ENCODE measurements at places on chromosomes 4 and X. TPM values are rescaled to one million over a fixed set of nuclear protein-coding genes. Genes with fewer than 3 reads are reported as not detected.

RS1 gene
- total RNA-seq: 5.2 TPM

GRCh38 chrX:9906919-9907318 is 60.2 kb upstream of the CLDN34 start:
- DNase-seq: no peak

DNA sequence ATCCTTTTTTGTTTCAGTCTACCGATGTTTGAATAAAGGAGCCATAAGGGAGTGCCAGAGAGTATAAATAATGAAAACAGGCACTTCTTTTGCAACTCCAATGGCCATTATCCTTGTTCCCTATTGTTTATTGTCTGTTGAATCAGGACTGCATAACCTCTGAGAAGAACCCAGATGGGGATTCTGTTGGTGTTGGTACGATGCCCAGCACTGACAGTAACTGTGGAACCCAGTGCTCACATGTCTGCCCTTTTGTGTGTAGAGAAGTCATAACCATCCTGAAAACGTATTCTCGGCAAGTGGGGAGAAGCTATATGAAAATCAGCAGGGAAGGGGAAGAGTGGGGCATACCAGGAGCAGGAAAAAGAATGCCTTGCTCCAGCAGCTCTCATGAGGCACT is 195.1 kb upstream of the EDNRA start:
- DNase-seq: no peak

CFP gene
- 10.5 TPM for total RNA-seq

DNA sequence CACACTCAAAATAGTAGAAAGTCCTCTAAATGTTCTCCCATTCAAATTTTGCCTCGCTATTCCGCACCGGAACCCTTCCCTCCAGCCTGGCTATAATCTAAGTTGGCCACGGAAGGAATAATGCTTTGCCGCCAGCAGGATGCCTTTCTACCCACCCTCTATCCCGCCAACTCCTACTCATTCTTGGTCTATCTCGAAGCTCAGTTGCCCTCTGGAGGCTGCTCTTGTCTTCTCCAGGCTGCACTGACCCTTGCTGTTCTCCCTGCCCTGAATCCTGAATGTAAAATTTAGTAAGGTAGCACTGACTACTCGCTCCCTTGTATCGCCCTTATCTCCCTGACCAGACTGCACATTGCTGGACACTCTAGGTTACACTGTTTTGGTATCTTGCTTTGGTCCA is 212.4 kb downstream of the MGST2 start:
- no peak for DNase-seq

GRCh38 chrX:41556958-41557357 is 109.8 kb downstream of the NYX start:
- DNase-seq: no peak

XAGE1A gene
- 0.54 TPM for total RNA-seq

DNA sequence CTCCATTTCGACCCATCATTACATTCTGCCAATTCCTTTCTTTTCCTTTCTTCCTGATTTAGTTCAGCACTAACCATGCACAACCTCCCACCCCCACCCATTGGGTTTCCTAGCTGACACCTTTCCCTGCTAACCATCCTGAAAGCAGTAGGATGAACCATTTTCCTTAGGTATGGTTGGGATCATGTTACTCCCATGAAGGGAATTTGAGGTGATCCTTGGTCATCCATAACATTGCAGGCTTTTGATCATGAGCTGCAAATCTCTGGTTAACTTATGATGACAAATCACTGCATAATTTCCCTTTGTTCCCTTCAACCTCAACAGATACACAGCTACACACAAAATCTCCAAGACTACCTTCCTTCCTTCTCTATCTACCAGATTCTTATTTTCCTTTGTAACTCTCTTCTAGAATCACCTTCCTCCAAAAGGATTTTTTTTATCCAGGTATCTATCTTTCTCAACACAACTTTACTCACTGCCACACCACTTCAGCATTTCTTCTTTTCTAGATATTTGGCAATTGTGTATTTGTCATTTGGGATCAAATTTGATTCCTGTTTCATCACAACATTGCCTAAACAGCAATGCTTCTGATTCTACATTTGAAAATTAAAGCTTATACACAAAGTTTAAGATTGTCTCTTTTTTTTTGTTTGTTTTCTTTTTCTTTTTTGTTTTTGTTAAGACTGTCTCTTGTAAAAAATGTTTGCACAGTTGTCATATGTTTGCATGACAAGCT is 145.1 kb downstream of the RBM47 start:
- DNase-seq: no peak

HSFX3 gene
- total RNA-seq: not detected

DNA sequence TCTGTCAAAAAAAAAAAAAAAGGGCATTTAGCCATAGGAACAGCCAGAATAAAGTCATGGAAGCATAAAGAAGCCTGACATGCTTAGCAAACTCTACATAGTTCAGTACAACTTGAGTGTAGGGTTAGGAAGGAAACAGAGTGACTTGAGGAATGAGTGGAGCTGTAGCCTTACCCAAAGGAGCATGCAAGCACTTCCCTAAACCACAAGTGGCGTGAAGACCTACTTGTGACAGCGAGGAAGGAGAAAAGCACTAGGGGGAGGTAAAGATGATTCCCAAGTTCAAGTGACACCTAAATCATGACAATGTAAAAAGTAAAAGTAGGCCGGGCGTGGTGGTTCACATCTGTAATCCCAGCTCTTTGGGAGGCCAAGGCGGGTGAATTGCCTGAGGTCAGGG is 21.8 kb upstream of the IQSEC2 start:
- no peak for DNase-seq

HNRNPDL gene
- 153 TPM for total RNA-seq

GRCh38 chr4:36237366-36238313 is 6.7 kb downstream of the ARAP2 start:
- DNase-seq: no peak

DNA sequence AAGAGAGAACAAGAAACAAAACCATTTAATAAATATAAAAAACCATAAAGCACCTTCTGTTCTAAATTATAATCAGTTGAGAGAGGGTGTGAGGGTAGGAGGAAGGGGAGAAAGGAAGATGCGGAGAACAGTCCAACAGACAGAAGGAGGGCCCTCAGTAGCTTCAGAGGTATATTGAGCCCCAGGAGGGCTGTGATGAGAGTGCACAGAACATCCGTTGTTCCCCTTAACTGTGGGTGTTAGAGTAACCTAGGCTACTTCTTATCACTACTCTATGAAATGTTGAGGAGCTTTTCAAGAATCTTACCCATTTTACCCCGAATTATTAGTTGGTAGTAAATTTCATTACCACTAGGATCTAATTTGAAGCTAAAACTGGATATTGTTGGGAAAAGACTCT is 13.8 kb downstream of the GPC3 start:
- DNase-seq: no peak

- DNase-seq: no peak
Observed at GRCh38 chrX:1576201-1576992, 15.0 kb upstream of the AKAP17A start.

DNA sequence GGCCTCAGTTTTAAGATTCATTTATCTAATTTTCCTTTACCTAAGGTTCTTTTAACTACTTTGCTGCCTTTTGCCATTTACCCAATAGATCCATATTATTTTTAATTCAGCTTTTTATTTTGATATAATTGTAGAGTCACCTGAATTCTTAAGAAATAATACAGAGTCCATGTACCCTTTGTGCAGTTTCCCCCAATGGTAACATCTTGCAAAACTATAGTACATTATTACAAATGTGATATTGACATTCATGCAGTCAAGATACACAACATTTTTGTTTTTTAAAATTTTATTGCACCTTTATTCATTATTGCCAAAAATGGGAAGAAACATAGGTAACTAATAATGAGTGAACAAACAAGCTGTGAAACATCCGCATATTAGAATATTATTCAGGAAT is 208.7 kb upstream of the WDFY3 start:
- no peak for DNase-seq

DNA sequence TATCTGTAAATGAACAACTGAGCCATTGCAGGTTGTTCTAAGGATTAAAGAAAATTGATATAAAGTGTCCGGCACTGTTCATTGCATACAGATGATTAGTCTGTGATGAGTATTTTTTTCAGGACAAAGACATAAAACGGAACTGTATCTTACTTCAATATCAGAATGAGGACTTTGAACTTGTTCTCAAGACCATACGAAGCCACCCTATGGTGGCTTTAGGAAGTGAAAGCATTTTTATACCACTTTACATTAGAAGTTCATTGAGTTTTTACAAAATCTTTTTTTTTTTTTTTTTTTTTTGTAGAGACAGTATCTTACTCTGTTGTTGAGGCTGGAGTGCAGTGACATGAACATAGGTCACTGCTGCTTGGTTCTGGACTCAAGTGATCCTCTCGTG is 45.2 kb upstream of the TRIM2 start:
- DNase-seq: no peak

DMRTC1 gene
- not detected for total RNA-seq

DNA sequence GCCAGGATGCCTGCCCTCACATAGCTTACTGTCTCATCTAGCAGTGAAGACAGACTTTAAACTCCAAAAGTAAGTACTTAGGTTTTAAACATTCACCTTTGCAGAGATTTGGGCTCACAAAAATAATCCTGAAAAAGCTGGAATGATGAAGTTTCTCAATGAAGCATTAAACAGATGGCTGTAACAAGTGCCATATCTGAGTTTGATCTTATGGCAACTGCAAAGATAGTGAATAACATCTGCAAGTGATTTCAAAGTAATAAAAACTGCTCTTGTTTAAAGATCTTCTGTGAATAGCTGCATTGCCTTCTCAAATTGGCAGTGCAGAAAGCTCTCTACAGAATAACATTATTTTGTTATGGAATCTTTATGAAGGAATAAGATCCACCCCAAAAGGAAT is 271.2 kb upstream of the SMIM31 start:
- DNase-seq: no peak

GRCh38 chr4:32519060-32519459 is 1798.9 kb downstream of the PCDH7 start:
- no peak for DNase-seq

EVC2 gene
- 10.7 TPM for total RNA-seq

NXF2B gene
- total RNA-seq: not detected

- DNase-seq: no peak
Observed at GRCh38 chr4:168796362-168797106, 213.5 kb downstream of the CBR4 start.

IL13RA2 gene
- not detected for total RNA-seq

GRCh38 chr4:157014621-157015591 is 43.3 kb upstream of the PDGFC start:
- DNase-seq: no peak

- DNase-seq: no peak
Observed at GRCh38 chr4:128986908-128987307, 106.4 kb downstream of the SCLT1 start.

GYPA gene
- total RNA-seq: 0.20 TPM

SPRY1 gene
- 97.4 TPM for total RNA-seq

DNA sequence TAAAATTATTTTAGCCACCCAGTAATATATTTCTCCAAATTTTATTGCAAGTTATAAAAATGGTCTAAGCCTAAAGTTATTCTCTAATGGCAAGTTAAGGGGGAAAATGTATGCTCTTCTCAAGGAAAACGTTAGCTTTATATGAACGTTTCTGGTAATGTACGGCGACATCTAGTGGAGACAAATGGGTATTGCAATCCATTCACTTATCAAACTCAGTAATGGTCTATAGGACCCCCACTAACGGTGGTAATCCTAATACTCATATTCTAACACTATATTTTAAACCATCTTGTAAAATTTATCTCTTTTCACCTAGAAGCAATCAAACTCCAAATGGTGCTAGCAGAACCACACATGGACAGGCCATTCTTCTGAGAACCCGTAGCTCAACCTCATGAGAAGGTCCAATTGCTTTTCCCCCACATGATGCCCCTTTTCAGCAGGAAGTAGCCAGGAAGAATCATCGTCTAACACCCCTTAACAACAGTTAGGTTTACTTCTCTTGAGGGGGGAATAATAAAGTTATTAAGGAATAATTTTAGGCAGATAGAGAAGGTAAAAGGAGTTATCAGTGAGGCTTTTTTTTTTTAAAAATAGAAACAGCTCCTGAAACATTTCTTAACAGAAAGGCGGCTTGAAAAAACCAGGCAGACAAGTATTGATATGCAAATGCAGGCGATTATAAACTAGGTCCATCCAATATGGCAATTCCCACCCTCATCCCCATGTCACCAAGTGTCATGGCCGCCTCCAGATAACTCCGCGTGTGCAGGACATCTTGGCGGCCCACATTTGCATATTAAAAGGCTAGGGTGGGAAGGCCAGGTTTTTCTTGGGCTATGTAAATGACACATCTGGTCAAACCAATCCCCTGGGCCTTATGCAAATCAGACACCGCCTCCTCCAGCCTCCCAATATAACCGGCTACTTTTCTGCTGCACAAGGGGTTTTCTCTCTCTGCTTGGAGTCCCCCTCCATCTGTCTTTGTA is 35.0 kb downstream of the NUDT11 start:
- DNase-seq: no peak

- DNase-seq: no peak
Observed at GRCh38 chr4:8394061-8394519, 46.4 kb downstream of the ACOX3 start.
